Ecto neural progenitor cell (in vitro differentiated cells): ENCODE measurements at places on chromosomes 13 and 19.

GRCh38 chr19:45502111-45502510, 3.9 kb downstream of the PPM1N start:
- no peak for DNase-seq

DNA sequence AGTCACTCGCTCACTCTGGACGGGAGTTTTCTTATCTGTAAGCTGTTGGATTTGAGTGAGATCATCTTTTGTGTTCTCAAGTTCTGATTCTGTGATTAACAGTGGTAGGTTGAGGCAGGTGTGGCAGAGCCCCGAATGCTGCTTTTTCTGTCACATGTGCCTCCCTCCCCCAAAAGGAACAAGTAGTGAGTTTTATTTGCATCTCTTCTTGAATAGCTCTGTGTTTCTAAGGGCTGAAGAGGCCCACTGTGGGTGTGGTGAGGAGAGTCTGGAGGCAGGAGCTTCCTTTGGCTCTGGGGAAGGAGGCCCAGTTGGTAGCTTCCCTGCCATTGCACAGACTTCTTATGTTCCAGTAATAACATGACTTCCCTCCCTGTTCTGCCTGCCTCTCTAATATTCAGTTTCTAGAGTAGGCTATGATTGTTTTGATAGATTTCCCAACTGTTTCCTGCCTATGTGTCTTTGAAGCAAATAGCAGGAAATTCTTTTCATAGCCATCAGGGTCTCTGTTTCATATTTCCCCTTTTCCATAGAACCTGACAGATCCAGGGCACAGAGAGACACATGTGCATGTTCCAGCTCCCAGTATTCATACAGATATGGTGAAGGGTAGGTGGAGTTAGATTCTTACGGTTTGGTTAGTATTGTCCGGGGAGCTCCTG, 23.9 kb upstream of the CXCL17 start:
- no peak for DNase-seq

GRCh38 chr19:18274781-18275356, 617 bp upstream of the IQCN start:
- DNase-seq, result no peak

GRCh38 chr13:104024416-104025170, 958.4 kb upstream of the SLC10A2 start:
- no peak for DNase-seq

DNA sequence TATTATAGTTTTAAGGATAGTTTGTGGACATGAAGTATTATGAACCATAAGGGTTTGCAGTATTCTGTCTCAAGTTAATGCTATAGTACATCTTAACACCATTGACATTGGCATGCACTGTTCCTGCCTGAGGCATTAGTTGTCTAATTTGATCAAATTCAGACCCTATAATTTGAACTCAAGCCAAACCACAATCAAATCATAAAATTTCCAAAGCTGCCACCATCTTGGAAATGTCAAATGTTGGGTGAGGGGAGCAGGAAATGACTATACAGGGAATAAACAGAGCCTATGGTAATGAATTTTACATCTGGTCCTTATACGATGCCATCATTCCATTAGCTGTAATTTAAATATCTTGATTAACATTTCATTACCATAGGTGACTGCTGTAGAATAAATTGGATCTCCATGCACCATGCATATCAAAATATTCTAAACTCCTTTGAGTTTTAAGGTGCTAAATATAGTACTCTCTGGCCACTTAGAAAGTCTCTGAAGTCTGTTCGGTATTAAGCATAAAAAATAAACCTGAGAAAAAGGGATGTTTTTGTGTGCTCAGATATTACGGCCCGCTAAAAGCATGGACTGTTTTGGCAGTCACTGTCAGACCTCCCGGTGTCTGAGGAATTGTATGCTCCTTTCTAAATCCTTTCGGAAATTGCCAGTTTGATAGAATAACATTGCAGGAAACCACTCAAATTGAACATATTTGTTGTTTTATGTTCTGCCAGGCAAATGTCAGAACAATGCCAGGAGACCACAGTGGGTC, 257.7 kb downstream of the SPRY2 start:
- DNase-seq, result no peak

DNA sequence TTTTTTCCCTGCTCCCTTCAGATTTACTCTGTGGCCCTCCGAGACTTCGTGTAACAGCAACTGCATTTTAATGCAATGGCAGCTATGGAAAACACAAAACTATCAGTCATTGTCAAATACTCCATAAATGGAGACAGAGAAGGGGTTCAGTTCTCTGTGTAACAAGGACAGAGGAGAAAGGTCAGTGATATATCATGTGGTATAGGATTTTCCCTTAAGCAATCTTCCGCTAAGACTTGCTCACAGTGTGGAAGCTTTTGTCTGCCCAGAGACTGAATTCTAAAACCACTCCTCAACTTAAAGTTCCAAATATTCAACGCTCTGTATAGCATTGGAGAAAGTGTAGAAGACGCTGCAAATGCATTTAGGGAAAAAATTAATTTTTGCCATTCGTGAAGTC, 111.3 kb upstream of the EDNRB start:
- DNase-seq, result no peak

- no peak for DNase-seq
These were observed 82.8 kb downstream of the SIPA1L3 start for GRCh38 chr19:37989855-37990254.

DNA sequence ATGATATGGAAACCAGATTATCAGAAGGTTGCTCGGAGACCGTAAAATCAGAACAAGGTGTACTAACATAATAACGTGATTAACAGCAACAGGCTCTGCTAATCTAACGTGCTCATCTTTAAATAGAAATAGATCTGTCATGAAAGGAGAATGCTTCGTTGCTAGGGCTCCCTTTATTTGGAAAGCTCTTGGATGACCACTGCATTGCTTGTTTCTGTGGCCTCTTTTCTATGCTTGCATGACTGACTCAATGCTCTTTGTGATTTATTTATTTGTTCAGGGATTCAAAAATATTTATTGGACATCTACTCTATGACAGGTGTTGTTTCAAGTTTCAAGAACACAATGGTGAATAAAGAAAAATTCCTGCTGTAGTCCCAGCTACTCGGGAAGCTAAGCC, 22.3 kb upstream of the ZDHHC20 start:
- no peak for DNase-seq

- DNase-seq, result no peak
These were observed 48.1 kb downstream of the MPHOSPH8 start for GRCh38 chr13:19681517-19681916.

DNA sequence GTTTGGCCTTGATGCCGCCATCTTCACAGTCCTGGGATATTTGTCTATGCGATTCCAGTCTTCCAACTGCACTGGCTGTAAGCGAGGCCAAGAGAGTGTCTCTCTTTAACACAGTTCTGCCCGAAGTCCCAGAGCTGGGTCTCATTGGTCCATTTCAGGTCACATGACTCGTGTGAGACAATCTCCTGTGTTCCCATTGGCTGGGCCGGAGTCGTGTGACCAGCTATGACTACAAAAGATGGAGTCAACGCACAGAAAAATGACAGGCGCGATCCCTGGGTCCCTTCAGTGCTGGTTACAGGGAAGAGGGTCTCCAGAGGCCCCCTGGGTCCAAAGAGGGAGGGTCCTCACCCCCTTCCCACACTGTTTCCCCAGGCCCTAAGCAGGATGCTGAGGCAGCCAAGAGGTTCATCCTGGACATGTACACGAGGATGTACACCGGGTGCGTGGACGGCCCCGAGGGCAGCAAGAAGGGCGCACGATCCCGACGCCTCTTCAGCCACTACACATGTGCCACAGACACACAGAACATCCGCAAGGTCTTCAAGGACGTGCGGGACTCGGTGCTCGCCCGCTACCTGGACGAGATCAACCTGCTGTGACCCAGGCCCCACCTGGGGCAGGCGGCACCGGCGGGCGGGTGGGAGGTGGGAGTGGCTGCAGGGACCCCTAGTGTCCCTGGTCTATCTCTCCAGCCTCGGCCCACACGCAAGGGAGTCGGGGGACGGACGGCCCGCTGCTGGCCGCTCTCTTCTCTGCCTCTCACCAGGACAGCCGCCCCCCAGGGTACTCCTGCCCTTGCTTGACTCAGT, 15.9 kb upstream of the S1PR4 start:
- DNase-seq, result no peak

DNA sequence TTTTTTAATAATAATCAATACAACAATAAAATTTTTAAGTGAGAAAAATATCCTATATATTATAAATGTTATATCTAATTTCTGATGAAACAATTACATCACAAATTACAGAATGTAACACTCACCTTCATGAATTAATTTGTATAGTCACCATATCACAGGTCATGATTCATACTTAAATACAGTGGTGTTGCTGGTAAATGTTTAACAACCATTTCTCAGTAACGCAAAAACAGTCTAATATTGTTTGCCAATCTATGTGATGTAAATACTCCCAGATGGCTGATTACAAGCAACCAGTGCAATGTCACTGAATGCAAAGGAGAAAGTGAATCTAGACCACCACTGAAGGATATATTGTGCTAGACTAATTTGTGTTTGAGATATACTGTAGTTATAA, 97.5 kb downstream of the DIAPH3 start:
- no peak for DNase-seq

GRCh38 chr19:54477650-54478049, 4.6 kb upstream of the CDC42EP5 start:
- DNase-seq, result no peak

- no peak for DNase-seq
These were observed 532.0 kb downstream of the GPC6 start for GRCh38 chr13:93758575-93758974.

DNA sequence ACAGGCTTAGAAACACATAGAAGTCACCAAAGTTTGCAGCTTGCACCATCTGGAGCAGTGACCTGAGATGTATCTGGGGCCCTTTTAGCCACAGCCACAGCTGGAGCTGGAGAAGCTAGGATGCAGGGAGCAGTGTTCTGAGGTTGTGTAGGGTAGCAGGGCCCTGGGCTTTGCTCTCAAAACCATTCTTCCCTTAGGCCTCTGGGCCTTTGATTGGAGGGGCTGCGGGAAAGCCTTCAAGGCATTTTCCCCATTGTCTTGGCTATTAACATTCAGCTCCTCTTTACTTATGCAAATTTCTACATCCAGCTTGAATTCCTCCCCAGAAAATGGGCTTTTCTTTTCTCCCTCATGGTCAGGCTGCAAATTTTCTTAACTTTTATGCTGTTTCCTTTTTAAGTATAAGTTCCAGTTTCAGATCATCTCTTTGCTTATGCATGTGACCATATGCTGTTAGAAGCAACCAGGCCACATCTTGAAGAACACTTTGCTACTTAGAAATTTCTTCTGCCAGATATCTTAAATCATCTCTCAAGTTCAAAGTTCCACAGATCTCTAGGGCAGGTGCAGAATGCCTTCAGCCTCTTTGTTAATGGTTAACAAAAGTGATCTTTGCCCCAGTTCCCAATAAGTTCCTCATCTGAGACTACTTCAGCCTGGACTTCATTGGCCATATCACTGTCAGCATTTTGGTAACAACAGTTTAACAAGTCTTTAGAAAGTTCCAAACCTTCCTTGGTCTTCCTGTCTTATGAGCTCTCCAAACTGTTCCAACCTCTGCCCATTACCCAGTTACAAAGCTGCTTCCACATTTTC, 48.5 kb downstream of the NBEA start:
- no peak for DNase-seq

- DNase-seq, result no peak
These were observed at the start of gene KLF16 for GRCh38 chr19:1863328-1863637. TSS of gene KLF16 (minus strand) at chr19:1863579. CDS start at chr19:1863497, 82 bp downstream.

- no peak for DNase-seq
These were observed 100.7 kb downstream of the MBNL2 start for GRCh38 chr13:97322740-97323342.

DNA sequence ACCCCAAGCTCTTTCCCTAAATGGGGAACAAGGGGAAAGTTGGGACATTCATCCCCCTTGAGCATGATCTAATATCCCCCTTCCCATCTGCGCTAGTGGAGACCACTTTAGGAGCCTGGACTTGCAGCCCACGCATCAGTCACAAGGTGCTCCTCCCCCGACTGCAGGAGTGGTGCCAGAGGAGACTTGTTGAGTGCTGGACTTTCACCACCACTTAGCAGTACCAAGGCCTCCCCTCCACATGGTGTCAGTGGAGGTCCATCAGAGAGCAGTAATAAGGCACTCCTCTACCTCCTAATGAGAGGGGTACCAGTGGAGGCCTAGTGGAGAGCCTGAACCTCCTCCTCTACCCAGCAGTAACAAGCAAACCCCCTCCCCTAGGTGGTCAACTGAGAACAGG, 22.5 kb downstream of the CAB39L start:
- DNase-seq, result no peak

GRCh38 chr13:113946409-113947181, 27.3 kb downstream of the C13orf46 start:
- no peak for DNase-seq
